Left cardiac atrium (tissue), 4 donors: ENCODE measurements at places on chromosomes 3 and 15. TPM values are rescaled to one million over a fixed set of nuclear protein-coding genes. Genes with fewer than 3 reads are reported as not detected.

- no peak for DNase-seq
Observed at GRCh38 chr15:78411061-78411460, 27.0 kb upstream of the IREB2 start.

DNA sequence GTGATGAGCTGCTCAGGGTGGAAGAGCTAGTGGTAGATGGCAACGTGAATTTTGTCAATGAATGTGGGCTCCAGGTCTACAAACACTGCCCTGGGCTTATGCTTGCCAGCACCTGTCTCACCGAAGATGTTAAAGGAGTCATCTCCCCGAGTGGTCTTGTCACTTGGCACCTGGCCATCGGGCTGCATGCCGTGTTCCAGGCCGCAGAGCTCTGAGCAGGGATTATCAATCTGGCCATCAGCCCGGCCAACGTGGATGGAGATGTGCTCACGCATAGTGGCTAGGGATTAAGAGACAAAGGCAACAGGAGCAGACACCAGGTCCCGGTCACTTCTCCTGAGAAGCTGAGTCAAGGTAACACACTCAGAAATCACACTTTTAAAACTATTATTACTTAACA lies 54.8 kb upstream of the ACTC1 start:
- DNase-seq, result no peak

DNA sequence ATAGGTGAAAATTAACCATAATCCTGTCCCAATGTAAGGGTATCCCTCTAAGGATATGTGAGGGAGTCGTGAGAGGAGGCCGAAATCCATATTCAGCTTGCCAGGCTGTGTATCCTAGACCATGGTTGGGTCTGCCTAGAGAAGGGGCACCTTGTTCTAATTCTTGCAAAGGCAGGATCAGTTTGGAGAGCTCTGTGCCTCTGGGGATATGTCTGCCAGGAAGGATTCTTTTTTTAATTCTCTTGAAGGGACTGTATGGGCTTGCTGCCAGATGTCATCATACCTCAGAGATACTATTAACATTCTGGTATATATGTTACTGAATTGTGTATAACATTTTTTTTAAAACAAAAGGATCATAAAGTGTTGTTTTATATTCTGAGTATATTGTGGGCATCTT lies 2.4 kb downstream of the ATP1B3 start:
- DNase-seq, result no peak

GRCh38 chr3:15287565-15288330 lies 44.6 kb downstream of the SH3BP5 start:
- peak; percentile 73 for DNase-seq

GRCh38 chr15:61130950-61131942 lies 97.9 kb downstream of the RORA start:
- no peak for DNase-seq

GRCh38 chr3:16834753-16835152 lies 50.0 kb upstream of the PLCL2 start:
- DNase-seq, result no peak

GRCh38 chr15:58988006-58988785 lies 733 bp downstream of the RNF111 start:
- peak; percentile 80 for DNase-seq

DNA sequence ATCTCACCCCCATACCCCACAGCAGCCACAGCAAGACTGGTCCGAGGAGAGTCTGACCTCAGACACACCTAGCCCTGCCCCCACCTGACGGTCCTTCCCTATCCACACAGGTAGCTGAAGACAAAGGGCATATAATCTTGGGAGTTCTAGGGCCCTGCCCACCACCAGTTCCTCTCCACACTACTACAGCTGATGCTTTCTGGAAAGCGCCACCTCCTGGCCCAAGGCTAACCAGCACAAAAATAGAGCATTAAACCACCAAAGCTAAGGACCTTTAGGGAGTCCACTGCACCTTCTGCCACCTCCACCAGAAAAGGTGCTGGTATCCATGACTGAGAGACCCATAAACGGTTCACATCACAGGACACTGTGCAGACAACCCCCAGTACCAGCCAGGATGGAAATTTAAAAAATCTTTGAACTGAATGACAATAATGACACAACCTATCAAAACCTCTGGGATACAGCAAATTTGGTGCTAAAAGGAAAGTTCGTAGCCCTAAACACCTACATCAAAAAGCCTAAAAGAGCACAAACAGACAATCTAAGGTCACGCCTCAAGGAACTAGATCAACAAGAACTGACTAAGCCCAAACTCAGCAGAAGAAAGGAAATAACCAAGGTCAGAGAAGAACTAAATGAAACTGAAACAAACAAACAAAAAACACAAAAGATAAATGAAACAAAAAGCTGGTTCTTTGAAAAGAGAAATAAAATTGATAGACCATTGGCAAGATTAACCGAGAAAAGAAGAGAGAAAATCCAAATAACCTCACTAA lies 122.1 kb upstream of the TPRG1 start:
- no peak for DNase-seq

- no peak for DNase-seq
Observed at GRCh38 chr15:78239811-78240210, 5.4 kb upstream of the ACSBG1 start.

GRCh38 chr3:95212117-95212516 lies 1149.3 kb downstream of the NSUN3 start:
- no peak for DNase-seq

DNA sequence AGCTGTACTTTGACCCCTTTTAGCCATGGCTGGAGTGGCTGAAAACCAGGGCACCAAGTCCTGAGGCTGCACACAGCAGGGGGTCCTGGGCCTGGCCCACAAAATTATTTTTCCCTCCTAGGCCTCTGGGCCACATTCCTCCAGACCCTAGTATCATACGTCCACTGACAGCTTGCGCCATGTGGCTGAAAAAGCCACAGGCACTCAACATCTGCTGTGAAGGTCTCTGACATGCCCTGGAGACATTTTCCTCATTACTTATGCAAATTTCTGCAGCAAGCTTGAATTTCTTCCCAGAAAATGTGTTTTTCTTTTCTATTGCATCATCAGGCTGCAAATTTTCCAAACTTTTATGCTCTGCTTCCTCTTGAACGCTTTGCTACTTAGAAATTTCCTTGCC lies 239.0 kb downstream of the SQOR start:
- no peak for DNase-seq

GRCh38 chr15:74422652-74423430 lies 10.9 kb downstream of the SEMA7A start:
- DNase-seq, result no peak

DNA sequence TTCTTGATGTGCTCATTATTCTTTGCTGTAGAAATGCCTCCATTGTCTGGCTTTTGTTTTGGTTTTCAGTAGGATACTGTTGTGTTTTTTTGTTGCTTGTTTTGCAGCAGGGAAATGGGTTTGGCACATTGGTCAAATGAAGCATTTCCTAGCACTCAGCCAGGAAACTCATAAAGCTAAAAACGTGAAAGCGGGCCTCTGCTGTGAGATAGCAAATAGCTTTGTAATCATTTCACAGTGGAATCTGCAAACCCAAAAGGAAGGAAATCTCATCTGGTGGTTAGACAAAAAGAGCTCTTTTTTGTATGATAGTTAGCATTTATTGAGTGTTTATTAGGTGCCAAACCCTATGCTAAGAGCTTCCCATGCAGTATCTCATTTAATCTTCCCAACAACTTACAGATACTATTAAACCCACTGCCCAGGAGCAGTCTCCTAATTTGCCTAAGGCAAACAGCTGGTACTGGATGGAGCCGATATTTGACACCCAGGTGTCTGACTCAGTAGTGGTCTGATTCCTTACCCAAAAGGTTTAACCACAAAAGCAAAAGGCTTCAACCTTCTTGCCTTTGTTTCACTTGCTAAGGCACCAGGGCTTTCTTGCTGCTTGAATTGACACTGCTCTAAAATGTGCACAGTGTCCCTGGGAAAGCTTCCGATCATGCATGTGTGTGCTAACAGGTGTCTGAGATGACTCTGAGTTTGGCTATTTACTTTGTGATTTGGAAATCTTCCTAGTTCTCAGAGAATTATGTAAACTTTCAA lies 527.9 kb upstream of the MDFIC2 start:
- no peak for DNase-seq

DNA sequence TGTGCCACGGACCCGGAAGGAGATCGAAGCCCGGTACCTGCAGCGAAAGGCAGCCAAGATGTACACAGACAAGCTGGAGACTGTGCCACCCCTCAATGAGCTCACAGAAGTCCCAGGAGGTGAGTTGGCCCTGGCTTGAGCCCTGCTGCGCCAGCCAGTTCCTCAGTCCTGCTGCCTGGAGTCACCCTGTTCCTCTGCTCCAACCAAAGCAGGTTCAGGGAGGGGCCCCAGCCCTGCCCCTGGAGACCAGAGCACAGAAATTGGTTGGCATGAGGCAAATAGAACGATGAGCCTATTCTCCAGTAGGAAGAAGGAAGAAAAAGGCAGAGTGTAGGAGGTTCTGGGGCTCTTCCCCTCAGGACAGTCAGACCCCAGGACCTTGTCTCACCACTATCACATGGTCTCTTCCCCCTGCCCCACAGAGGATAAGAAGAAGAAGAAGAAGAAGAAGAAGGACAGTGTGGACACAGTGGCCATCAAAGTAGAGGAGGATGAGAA lies 8.0 kb downstream of the TMIE start:
- no peak for DNase-seq

DNA sequence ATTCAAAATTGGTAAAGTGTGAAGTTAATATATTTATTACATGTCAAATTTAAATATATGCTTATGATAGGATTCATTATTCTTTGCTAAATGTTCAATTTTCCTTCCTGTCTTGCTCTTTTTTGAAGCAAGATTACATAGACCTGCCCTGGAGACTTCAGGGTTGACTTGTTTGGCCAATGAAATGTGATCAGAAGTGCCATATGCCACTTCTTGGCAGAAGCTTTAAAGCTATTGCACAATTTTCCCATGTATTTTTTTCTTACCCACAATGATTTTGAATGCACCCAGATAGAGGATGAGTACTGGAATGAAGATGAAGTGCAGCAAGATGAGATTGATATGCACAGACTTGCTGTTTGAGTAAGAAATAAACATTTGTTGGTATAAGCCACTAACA lies 406.3 kb upstream of the BCHE start:
- no peak for DNase-seq

GRCh38 chr15:47736143-47736786 lies 19.0 kb downstream of the SEMA6D start:
- no peak for DNase-seq

GRCh38 chr3:6753536-6753935 lies 107.4 kb upstream of the GRM7 start:
- no peak for DNase-seq

GRCh38 chr15:52558196-52558595 lies 10.6 kb downstream of the ARPP19 start:
- DNase-seq, result no peak

DNA sequence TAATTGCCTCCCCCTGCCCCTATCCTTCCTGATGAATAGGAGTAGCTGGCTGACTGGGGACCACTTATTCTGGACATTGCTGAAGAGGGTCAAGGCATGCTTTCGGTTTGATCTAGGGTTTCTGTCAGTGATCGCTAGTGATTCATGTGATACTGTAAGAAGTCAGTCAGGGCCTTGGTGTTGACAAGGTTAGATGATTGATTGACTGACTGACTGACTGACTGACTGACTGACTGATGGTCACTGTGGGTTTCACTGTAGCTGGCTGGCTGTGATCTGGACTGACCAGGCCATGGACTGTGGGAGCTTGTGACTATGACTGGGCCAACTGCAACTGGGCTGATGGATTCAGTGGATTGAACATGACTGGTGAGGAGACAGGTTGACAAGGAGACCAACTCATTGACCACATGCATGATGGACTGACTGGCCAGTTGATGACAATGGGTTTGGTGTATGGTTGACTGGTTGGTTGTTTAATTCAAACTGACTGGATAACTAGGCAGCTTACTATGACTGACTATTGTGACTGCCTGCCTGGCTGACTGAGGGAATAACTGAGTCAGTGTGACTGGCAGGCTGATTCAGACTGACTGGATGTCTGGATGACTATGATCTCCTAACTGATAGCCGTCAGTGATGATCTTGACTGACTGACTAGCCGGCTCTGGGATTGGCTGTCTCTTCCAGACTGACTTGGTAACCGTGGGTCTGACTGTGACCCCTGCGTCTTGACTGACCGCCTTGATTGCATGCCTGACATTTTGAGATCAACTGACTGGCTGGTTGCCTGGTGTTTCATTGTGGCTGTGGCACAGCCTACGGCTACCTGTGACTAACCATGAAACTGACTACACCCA lies 509.9 kb downstream of the SHQ1 start:
- no peak for DNase-seq

DNA sequence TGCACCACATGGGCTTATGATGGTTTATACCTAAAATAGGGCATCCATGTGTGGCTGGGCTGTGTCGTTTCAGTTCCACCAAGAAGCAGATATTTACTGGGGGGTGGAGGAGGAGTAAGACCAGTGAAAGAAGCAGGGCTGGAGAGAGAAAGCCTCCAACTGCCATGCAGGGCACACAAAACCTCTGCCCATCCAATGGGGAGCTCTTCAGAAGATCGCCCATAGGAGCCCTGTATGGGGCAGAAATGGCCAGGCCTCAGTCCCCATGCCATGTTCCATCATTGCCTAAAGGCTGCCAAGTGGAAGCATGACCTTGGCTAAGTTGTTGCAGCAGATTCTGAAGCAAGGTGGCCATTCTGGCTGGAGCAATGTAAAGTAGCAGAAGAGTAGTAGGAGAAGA lies 277.0 kb downstream of the MEX3B start:
- DNase-seq, result no peak

DNA sequence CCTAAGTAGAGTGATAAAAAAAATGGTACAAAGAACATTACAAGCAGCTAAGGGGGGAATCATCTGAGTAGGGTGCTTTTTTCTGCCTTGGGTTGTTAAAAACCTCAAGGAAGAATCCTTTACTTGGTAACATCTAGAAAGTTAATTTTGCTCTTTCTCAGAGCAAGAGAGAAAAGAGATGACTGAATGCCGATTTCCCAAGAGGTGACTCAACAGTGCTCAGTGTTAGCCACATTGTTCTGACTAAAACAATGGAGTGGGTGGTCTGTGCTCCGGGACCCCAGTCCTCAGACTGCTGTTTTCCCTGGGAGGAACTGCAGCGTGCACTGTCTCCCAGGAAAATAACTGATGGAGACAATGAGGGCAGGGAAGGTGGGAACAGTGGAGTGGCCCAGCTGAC lies 41.1 kb upstream of the RASGRP1 start:
- no peak for DNase-seq

- no peak for DNase-seq
Observed at GRCh38 chr15:67531379-67531914, 10.5 kb downstream of the C15orf61 start.

The SYNPR gene
- total RNA-seq, result 10.4 TPM

The ARPC4 gene
- 96.2 TPM for total RNA-seq

The GRM7 gene
- total RNA-seq, result 0.10 TPM

The RTF1 gene
- 23.5 TPM for total RNA-seq

The CXCR6 gene
- 2.6 TPM for total RNA-seq

The CHRD gene
- total RNA-seq, result 7.2 TPM

The XIRP1 gene
- 242 TPM for total RNA-seq

The CAMP gene
- total RNA-seq, result 0.34 TPM

The PPARG gene
- 57.2 TPM for total RNA-seq

The SKOR1 gene
- total RNA-seq, result 0.09 TPM

The CASR gene
- total RNA-seq, result not detected

The GOLGA6A gene
- not detected for total RNA-seq

The USP8 gene
- total RNA-seq, result 44.9 TPM

The HCLS1 gene
- 24.2 TPM for total RNA-seq

The SCG5 gene
- 0.73 TPM for total RNA-seq

The HIGD2B gene
- total RNA-seq, result not detected
